ENCODE measurements at places on chromosomes 1 and 21. TPM values are rescaled to one million over a fixed set of nuclear protein-coding genes. Genes with fewer than 3 reads are reported as not detected.

- DNase-seq, result no peak
Measured at GRCh38 chr1:61323681-61324328, 241.4 kb downstream of the NFIA start.

- no peak for DNase-seq
Measured at GRCh38 chr1:75188892-75189291, 54.7 kb downstream of the LHX8 start.

DNA sequence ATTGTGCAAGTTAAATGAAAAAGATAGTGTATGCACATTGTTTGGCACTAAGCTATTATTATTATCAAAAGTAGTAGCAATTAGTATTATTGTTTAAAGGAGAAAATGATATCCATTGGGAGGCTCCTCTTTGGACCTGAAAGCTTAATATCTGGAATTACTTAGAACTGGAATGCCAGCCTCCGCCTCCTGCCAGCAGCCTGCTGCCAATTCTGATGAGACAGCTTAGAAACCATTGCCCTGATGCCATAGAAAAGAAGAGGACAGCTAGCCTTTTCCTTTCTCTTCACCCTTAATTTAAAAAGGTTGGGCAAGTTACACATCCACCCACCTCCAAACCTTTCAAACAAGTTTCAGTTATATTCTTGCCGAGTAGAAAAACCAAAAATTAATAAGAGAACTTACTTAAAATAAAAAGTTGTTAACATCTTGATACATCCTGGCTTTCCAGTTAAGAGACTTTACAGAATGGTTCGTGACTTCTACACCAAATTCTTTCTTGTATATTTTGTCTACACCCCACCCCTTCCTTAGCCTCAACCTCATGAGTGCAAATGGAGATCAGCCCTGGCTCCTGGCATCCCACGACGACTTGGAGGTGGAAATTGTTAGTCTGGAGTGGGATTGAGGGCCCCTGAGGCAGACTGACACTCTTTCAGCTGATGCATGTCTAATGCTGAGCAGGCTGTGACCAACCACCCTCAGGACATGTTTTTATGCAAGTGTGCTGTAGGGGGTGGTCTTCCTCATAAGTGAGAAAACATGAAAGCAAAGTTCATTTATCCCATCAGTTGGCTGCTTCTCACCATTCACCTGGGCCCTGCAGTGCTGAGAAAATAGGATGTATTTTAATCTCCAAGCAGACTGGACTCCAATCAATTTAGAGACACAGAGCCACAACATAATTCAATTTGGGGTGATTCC, 120.6 kb downstream of the KCNJ15 start:
- DNase-seq, result no peak

DNA sequence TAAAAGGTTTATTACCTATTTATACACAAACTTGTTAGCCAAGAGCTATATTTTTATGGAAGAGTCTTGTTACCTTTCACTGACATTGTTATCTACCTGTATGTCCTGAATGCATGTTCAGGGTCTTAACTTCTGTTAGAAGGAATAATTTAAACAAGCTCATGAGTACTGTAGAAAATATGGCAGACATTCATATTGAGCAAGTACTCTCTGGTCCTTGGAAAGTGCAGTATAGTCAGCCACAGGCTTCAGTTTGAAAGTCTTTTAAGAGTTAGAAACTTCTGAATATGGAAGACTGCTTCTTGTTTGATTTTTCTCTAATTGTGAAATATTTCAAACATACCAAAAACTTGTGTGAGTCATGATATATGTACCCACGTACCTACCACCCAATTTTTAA, 16.6 kb downstream of the DIP2A start:
- DNase-seq, result no peak

IL23R gene
- 9.2 TPM for polyA plus RNA-seq

DNASE2B gene
- polyA plus RNA-seq, result not detected

CYP4Z1 gene
- not detected for polyA plus RNA-seq

ADARB1 gene
- polyA plus RNA-seq, result 11.8 TPM
